ENCODE measurements at places on chromosomes 5 and 9.

- DNase-seq, result peak; percentile 12
These were observed 11.4 kb upstream of the IL3 start for GRCh38 chr5:132049093-132049492.

DNA sequence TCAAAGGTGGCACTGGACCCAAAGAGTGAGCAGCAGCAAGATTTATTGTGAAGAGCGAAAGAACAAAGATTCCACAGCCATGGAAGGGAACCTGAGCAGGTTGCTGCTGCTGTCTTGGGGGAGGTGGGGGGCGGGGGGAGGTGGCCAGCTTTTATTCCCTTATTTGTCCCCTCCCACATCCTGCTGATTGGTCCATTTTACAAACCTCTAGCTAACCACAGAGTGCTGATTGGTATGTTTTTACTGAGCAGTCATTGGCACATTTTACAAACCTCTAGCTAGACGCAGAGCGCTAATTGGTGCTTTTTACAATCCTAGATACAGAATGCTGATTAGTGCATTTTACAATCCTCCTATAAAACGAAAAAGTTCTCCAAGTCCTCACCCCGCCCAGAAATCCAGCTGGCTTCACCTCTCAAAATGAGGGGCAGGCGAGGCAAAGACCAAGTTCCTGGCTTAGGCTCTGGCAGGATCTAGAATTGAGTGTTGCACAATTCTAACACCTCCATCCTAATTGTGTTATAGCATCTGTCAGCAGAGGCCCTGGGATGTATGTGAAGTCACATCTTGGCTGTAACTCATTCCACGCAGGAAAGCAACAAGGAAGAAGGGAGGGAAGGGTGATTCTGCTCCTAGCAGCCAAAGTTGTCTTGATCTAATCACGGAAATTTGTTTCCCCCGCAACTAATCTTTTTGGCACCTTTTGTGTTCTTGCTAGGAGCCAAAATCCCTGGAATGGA lies 34.3 kb downstream of the ROR2 start:
- no peak for DNase-seq

DNA sequence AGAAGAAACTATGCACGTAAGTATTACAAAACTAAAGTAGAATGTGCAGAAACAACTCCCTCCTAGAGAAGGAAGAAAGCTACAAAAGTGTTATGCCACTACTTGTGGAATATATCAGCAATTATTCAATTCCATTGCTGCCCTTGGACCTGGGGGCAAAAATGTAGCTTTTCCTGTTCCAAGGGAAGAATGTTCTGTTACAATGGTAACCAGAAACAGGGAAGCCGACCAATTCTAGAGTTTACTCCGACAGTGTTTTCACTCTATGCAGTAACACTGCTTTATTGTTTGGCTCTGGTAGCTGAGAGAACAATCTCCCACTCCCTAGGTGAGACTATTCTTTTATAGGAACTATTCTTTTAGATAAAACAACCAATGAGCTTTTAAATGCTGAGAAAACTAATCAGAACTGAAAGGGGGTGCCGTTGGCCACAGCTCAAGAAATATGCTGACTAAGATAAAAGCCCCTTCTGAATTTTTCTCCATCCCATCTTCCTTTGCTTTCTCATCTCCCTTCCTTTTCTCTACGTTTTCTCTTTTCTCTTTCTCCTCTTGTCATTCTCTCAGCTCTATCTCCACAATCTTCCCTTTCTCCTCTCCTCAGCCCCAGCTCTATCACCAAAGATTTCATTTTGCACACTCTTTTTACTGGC lies 54.1 kb downstream of the SLC1A3 start:
- no peak for DNase-seq

DNA sequence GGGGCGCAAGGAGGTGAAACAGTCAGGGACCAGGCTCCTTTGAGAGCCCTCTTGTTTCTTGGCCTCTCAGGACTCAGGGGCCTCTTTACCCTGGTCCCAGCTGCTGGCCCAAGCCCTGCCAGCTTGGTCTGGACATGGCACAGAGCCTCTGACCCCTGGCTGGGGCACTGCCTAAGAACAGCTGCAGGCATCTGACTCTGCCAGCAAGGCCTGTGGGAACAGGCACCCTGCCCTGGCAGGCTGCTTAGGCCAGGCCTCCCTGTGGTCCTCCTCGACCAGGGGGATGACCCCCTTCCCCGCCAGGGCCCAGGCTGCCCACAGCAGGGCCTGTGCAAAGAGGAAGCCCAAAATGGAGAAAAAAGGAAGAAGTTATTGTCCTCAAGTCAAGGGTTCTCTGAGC lies 25.5 kb downstream of the OLFML2A start:
- no peak for DNase-seq

DNA sequence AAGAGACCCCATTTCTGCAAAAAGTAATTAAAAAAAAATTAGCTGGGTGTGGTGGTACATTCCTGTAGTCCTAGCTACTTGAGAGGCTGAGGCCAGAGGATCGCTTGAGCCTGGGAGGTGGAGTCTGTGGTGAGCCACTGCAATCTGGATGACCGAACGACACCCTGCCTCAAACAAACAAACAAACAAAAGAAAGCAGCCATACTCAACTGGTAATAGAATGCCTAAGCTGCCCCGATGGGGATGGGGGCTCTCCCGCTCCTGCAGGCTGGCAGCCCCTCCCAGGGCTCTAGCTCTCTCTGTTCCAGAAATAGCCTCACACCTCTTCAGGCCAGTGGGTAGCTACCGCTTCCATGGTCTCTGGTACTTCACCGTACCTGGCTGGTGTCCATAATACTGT lies 241.8 kb downstream of the FANCC start:
- DNase-seq, result peak; percentile 35

DNA sequence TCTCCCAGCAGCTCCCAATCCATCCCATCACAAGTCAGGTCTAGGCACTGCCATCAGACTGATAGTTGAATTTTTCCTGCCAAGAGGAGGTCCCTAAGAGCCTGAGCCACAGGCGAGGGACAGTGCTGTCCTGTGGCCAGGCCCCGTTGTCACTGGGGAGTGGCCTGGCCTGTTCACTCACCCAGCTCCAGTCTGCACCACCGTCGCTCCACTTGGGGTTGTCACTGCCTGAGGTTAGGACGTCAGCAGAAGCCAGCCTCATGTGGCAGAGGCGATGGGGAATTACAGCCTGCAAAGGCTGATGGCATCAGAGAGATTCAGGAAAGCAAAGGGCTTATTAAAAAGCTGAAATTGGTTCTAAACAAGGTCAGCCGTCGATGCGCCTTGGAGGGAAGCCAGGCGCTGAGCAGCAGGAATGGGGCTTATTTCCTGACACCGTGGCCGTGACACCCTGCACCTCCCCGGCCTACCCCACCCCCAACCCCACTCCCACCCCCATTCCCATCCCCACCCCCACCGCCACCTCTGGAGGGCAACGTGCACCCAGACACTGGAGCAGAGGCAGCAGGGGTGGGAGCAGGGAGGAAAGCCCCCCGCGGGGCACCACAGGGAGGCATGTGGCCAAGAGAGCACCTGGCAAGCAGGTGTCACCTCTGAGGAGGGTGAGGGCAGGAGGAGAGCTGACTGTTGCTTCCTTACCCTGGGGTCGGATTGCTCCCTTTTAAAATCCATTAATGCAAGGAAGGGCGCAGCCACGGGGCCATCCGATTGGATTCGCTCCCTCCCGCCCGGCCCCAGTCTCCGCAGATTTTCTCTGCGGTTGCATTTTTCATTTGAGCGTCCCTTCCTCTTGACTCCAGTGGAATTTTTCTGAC lies 3.1 kb upstream of the DBH start:
- DNase-seq, result no peak

DNA sequence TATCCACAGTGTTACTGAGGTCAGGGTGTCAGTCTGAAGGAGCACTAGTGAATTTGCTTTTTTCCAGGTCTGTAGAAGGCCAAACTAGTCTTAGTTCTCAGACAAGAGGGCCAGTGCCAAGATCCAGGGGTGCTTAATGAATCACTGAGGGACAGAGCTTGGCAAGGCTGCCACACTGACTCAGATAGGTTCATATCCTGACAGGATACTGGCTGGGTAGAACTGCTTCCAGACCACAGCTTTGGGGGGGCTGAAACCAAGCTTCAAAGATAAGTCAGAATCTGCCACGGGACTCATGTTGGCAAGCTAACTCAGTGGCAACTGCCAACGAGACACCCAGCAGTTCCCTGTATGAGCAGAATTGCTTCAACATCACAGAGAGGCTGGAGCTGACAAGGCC lies 1125.4 kb downstream of the EFNA5 start:
- no peak for DNase-seq

DNA sequence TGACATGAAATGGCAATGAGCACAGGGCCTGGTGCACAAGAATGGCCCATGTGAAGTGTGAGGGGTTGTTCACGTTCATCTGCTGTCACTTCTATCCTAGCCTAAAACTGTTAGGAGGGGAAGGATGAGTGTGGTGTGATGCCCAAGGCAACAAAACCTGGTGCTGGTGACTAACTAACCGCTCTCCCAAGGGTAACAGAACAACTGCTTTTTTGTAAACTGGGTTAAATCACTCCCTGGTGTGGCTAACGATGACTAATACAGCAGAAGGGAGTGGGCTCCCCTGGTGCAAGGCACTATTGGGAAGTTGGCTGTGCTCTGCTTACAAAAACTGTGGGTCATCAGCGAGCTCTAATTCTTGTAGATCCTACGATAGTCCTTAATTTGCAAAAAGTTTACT lies 103.2 kb upstream of the VCAN start:
- no peak for DNase-seq

DNA sequence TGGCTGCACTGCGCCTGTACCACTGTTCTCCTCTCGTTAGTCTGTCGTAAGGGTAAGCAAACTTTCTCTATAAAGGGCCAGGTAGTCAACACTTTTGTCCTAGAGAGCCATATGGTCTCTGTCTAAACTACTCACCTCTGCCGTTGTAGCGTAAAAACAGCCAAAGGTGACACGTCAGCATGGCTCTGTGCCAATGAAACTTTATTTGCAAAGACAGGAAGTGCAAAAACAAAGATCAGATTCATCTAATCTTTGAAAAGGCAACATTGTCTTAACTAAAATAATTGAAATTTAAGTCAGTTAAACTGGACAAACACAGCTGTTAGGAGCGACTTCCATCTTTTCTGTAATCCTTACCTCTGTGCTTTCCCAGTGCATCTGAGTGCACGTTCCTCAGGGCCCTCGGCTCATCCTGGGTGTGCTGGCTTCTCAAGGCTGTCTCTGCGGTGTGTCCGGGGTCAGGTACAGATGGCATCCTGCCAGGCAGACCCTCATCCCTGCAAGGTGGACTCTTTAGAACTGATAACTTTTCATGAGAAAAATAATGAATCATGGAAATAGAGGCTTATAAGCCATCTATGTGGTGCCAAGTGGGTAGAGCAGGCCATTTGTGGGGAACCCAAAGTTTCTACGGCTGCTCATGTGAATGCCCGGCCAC lies 35.2 kb upstream of the IRX4 start:
- no peak for DNase-seq

DNA sequence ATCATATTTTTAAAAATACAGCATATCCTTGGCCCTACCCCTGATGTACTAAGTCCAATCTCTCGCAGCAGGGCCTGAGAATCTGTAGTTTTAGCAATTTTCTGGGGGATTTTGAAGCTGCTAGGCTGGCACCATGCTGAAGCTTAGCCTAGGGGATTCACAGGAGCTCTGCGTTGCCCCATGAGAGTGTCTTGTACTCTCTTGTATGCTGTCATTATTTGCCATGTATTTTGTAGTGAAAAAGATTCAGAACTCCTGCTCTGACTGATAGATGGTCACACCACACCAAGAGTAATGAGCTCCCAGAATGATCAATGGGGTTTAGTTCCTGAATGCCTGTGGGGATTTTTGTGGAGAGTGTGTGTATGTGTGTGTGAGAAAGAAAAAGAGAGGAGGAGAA lies 20.7 kb upstream of the TRMT10B start:
- DNase-seq, result no peak

DNA sequence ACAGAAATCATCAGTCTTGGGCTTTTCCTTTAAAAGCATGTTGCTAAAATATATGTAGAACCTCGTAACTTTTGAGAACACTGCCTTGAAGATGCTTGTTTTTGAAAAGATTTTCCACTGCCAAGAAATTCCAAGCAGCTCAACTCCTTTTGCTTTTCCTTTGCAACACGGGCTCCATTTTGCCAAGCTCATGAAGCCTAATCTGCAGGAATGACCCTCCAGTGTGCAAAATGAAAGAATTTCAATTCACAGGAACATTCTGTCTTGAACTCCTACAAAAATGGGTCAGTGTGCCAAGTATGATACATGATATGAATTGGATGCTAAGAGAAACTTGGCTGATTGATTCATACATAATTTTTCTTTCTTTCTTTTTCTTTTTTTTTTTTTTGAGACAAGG lies 35.4 kb upstream of the ERCC6L2 start:
- DNase-seq, result no peak
